Transverse colon (tissue), 4 donors: ENCODE measurements at places on chromosomes 11 and 22. TPM values are rescaled to one million over a fixed set of nuclear protein-coding genes. Genes with fewer than 3 reads are reported as not detected.

DNA sequence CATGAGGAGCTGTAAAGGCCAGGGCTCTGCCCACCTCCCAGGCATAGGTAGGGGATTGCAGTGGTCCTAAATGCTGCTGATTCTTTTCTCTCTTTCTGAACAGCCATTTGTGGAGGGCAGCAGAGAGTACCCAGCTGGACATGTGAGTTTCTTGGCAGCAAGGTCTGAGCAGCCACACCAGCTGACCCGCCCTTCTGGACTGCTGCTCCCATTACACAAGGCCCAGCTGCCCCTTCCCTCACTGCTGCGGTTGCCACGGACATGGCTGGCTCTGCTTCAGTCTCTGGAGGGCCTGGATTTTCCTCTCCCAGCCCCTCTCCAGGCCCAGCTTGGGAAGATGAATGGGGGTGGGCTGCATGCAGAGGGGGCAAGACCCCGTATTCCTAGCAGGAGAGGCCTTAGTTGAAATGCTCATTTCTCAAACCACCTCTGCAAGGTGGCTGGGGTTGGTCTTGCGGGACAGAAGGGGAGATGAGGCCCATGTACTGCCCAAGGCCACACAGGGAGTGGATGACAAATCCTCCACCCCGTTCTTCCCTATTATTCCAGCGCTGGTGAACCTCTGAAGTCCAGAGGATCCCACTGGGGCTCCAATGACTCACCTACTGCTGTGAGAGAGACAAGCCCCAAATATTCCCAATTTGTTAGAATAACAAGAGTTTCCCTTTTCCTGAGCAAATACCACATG, 4.6 kb downstream of the LGALS12 start:
- DNase-seq, result no peak
- H3K36me3 ChIP-seq, result no peaks in the 10 kb centered on the region
- H3K4me1 ChIP-seq, result no peaks in the 10 kb centered on the region
- H3K4me3 ChIP-seq, result no peak overlapping the region
- H3K27me3 ChIP-seq, result no peaks in the 10 kb centered on the region

GRCh38 chr22:40322021-40322420, 24.3 kb upstream of the ADSL start:
- H3K27ac ChIP-seq, result no peak overlapping the region
- H3K4me3 ChIP-seq, result no peak overlapping the region
- no peaks in the 10 kb centered on the region for H3K27me3 ChIP-seq
- no peak for DNase-seq
- no peaks in the 10 kb centered on the region for H3K36me3 ChIP-seq
- H3K4me1 ChIP-seq, result no peaks in the 10 kb centered on the region

- H3K4me1 ChIP-seq, result no peaks in the 10 kb centered on the region
- H3K36me3 ChIP-seq, result no peaks in the 10 kb centered on the region
- no peaks in the 10 kb centered on the region for H3K27me3 ChIP-seq
- no peak for DNase-seq
These were observed 14.5 kb upstream of the BBOX1 start for GRCh38 chr11:27025957-27026733.

GRCh38 chr11:101738452-101738851, 154.6 kb upstream of the TRPC6 start:
- H3K36me3 ChIP-seq, result no peaks in the 10 kb centered on the region
- no peak overlapping the region for H3K4me3 ChIP-seq
- no peak overlapping the region for H3K27ac ChIP-seq

PRRG4 gene
- 22.4 TPM for total RNA-seq

ADSL gene
- total RNA-seq, result 28.7 TPM

C11orf97 gene
- total RNA-seq, result not detected

TLCD5 gene
- total RNA-seq, result 1.5 TPM

ARHGAP20 gene
- 2.5 TPM for total RNA-seq
